Astrocyte (in vitro differentiated cells and primary cell): ENCODE measurements at places on chromosomes 13 and 19. TPM values are rescaled to one million over a fixed set of nuclear protein-coding genes. Genes with fewer than 3 reads are reported as not detected.
A peak's percentile ranks its signal among the peaks of the same experiment; 100 is the strongest.

- DNase-seq: peak; percentile 18
Measured at GRCh38 chr13:46831588-46832194, 34.7 kb upstream of the ESD start.

- DNase-seq: no peak
Measured at GRCh38 chr19:15989889-15990288, 41.1 kb downstream of the OR10H4 start.

- no peak for DNase-seq
Measured at GRCh38 chr13:90839061-90839460, 508.4 kb upstream of the MIR17HG start.

DNA sequence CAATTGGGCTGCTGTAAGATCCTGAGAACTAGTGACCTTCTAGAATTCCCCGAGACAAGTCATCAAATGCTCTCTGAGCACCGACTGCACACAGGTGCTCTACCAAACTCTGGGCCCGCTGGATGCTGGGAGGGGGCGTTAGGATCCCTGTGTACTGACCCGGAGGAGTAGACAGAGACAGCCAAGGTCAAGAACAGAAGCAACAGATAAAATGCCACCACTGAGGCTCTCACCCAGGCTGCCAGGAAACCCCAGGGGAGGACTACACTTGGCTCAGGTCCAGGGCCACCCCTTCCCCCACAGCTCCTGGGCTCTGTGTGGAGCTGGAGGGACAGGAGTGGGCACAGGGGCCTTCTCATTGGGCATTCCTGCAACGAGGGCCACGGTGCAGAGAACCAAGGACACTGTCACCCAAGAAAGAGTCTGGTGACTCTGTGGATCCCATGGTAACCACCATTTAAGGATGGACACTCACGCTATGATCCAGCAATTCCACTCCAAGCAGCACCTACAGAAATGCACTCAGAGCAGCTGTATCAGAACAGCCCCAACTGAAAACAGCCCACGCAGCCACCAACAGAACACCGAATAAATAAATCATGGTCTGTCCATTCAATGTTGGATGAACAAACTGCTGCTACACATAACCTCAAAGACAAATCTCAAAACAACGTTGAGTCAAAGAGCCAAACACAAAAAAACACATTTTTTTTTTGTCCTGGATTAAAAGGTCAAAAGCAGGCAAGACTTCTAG, 16.8 kb upstream of the SLC35E1 start:
- no peak for DNase-seq

DNA sequence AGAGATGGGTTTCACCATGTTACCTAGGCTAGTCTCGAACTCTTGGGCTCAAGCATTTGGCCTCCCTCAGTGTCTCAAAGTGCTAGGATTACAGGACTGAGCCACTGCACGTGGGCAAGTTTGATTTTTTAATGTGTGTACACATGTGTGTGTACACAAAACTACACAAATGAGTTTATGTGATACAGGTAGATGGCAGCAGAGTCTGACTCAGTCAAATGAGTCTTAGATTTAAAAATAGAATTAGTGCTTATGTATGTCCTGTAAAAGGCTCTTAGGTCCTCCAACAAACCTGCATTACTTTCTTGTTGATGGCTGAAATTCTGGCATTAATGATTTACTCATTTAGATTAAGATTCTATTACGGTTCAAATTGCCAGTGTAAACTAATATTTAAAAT, 293.7 kb downstream of the PCDH17 start:
- peak; percentile 8 for DNase-seq

DNA sequence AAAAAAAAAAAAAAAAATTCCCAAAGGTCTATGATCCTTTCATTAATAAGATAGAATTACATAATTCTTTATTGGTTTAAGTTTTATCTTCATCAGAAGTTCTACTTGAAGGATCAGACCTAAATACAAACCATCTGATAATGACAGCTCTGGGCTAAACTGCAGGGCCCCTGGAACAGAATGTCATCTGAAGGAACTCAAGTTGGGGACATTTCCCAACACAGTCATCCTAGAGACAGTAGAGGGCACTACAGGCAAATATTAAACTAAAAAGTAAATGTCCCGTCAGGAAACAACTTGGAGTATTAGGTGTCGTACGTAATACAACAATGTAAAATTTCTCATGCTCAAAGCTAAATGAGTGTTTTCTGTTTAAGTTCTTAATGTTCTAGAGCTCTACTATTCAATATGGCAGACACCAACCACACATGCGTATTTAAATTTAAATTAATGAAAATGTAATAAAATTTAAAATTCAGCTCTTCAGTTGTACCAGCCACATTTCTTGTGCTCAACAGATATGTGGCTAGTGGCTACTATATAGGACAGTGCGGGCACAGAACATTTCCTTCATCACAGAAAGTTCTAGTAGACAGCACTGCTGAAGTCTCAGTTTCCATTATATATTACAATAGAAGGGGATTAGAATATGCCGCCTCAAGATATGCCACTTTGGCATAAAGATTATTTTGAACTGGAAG, 21.8 kb upstream of the NAXD start:
- DNase-seq: peak; percentile 39

DNA sequence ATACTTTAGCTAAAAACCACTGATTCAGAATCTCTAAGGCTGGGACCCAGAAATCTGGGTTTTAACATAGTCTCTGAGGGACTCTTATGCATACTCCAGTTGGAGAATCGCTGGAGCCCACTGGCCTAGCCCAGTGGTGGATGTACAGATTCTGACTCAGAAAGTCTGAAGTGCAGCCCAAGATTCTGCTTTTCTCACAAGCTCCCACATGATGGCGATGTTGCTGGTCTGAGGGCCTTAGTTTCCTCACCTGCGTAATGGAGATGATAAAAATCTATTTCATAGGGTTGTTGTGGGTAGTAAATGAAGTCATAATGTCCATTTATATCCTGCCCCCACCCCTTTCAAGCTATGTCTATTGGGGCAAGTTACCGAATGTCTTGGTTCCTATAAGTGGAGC, 7.7 kb upstream of the CDADC1 start:
- peak; percentile 23 for DNase-seq

- DNase-seq: no peak
Measured at GRCh38 chr19:4233282-4233853, 4.0 kb downstream of the EBI3 start.

- no peak for DNase-seq
Measured at GRCh38 chr13:49608651-49609331, 19.5 kb upstream of the ARL11 start.

- peak; percentile 96 for DNase-seq
Measured at GRCh38 chr13:41613984-41614661, 156.8 kb downstream of the RGCC start.

- DNase-seq: no peak
Measured at GRCh38 chr13:60135344-60135743, 28.4 kb downstream of the DIAPH3 start.

DNA sequence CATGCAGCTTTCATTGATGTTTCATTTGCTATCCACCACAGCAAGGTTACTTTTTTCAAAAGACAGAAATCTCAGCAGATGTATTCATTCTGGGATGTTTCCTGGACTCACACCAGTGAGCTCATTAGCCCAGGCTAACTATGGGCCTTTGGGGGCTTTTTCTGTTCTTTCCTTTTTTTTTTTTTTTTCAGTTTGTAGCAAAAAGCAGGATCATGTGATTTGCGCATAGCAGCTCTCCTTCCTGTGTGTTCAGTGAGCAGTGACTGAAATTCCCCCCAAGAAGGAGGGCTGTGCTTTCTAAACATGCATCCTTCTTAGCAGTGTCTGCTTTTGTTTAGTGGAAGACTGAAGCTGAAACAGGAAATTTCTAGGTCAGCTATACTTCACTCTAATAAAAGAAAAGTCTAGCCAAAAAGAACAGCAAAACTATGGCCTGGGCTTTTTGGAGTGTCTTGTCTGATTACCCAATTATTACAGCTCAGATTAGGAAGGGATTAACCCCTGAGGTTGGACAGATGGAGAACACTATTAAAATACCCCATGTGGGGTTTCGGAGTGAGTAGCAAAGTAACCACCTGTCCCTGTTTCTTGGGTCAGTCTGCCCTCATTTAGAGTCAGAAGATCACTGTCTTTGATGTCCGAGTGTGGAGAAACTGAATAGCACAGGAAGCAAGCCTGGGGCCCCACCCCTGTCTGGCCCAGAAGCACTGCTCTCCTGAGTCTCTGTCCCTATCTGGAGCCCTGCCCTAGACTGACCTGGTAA, 8.9 kb upstream of the AMER2 start:
- no peak for DNase-seq

- DNase-seq: no peak
Measured at GRCh38 chr13:109140479-109141349, 511.3 kb downstream of the MYO16 start.

DNA sequence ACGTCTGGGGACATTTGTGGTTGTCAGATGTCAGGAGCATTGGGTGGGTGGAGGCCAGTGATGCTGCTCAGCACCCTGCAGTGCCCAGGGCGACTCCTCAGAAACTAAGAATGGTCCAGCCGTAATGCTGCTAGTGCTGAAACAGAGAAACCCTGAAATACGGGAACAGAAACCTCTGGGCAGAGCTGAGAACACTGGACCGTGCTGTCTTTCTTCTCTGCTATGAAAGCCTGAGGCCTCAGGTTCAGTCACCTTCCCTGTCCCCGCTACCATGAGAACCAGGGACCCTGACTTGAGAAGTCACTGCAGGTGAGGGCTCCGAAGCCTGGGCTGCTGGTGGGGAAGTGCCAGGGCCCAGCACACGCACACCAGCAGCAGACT, 13.4 kb downstream of the CAPS start:
- DNase-seq: no peak

C19orf85 gene
- total RNA-seq: not detected in 2 replicates

ZNF813 gene
- 3.7 and 4.1 TPM in 2 replicates for total RNA-seq

SH2D3A gene
- 0.91 and 2.6 TPM in 2 replicates for total RNA-seq

SPRY2 gene
- 56.2 and 57.7 TPM in 2 replicates for total RNA-seq

FUT2 gene
- total RNA-seq: not detected in 2 replicates

CDX2 gene
- total RNA-seq: not detected in 2 replicates

LGALS4 gene
- total RNA-seq: 0.32 TPM in 1 of 2 replicates, not detected in the other

CYP2F1 gene
- not detected in 2 replicates for total RNA-seq

ZNF471 gene
- total RNA-seq: 0.26 and 0.77 TPM in 2 replicates
